CD4-positive, alpha-beta T cell treated with Interleukin-4 for 4 hours (primary cell): ENCODE measurements at places on chromosomes 7 and 10.

DNA sequence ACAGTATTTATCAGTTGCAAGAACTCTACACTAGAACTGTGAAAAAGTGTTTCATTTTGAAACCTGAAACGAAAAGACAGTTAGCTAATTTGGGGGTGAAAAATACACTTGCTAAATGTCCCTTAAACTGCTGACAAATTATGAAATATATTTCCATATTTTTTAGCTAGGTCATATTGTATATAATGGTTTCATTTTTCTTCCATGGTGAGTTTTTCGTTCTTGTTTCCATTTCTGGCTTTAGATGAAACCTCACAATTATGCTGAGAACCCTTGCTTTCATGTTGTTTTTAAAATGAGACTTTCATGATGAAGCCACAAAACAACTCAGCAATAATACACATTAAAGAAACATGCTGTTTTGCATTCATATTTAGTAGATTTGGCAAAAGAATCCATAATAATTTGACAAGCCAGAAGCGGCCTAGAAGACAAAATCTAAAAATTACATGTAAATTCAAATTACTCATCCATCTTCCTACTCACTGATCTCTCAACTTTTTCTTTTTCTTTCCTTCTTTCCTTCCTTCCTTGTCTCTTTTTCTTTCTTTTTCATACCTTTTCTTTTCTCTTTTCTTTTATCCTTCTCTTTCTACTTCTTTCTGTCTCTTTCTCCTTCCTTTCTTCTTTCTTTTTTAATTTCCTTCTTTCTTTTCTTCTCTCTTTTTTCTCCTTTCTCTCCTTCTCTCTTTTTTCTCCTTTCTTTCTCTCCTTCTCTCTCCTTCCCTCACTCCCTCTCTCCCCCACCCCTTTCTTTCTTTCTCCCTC is 46.5 kb upstream of the ITGB8 start:
- no peak for DNase-seq

- no peak for DNase-seq
Measured at GRCh38 chr10:11411926-11412545, 199.4 kb downstream of the USP6NL start.

DNA sequence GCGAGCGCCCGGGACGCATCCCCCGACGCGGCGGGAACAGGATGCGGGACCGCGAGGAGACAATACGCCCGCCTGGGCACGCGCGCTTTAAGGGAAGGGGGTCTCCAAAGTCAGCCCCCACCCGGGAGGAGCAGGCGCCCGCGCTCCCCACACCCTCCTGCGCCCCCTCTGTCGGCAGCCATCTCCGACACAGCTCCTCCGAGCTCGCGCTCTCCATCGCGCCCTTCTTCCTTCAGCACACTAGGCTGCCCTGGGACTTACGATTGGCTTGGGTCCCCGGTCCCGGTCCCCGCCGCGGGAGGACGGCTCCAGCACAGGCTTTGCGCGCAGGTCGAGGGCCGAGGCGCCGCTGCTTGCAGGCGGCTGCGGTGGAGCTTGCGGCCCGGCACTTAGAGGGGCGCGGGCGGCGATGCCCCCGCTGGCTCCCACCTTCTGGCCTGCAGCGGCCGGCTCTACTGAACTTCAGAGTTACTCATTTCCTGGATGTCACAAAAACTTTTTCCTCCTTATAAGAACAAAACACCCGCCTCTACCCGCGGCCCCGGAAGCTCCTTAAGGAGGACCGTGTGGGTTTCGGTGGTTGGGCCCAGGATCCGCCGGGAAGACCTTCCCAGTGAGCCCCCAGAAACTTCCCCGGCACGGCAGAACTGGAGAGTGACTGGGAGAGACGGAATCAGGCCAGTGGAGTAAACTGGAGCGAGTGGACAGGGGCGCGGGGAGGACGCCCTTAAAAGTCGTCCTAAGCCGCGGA is at the start of gene ITPRIP:
Gene ITPRIP, minus strand, starts transcription at position 481 of the 751 bp plus-strand sequence. CDS start 22,414 bp downstream, outside the sequence.
- DNase-seq, result peak; percentile 77

- DNase-seq, result no peak
Measured at GRCh38 chr7:8206956-8207355, 55.0 kb downstream of the ICA1 start.

GRCh38 chr7:51019191-51019844 is 236.6 kb upstream of the GRB10 start:
- no peak for DNase-seq

DNA sequence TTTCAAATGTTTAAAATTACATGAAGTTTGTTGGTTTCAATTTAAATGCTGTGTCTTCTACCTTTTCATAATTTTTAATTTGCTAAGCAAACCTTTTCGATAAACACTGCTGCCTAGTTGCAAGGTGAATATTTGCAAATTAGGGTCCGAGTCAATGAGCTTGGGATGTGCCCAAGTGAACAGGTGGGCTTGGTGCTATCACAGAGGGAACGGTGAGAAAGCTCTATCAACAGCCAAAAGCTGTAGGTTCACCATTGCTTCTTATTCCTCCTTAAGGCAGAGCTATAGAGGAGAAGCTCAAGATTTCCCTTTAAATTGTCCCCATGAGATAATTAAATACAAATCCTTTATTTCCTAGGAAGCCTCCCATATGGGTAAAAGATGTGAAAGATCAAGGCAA is 245.3 kb upstream of the CELF2 start:
- no peak for DNase-seq

- no peak for DNase-seq
Measured at GRCh38 chr10:126063353-126063791, 167.0 kb downstream of the FANK1 start.

DNA sequence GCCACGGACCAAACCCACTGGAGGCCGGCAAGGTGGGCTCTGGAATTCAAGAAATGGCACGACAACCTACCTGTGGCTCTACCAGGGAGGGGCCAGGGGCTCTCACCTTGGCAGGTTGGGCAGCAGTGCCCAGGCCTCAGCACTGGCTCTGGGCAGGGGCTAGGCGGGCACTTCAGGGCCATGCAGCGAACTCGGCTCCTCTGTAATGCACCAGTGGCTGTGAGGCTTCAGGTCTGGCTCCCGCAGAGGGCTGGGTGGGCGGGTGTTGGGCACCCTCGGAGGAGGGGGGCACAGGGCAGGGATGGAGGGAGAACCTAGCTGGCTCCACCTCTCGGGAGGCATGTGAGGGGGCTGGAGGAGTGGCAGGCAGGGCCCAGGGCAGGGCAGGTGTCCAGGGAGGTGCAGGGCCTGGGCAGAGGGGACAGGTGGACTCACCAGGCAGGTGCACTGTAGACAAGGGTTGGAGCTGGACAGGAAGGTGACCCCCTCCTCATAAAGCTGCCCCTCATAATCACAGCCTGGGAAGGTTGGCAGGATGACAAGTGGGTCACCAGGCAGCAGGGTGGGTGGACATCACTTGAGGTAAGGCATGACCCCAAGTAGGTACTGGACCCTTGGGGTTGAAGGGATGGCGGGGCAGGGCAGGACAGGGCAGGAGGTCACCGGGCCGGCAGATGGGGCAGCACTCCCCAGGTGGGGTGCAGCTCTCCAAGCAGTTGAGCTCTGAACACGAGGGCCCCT is 6.7 kb downstream of the KCP start:
- no peak for DNase-seq

GRCh38 chr10:5071411-5072198 is 22.6 kb upstream of the AKR1C3 start:
- no peak for DNase-seq
